HT-29 (cell line): ENCODE measurements at places on chromosomes 5 and 9.
A peak's percentile ranks its signal among the peaks of the same experiment; 100 is the strongest.

GRCh38 chr5:177094224-177095087 is 7.7 kb downstream of the FGFR4 start:
- DNase-seq = no peak

DNA sequence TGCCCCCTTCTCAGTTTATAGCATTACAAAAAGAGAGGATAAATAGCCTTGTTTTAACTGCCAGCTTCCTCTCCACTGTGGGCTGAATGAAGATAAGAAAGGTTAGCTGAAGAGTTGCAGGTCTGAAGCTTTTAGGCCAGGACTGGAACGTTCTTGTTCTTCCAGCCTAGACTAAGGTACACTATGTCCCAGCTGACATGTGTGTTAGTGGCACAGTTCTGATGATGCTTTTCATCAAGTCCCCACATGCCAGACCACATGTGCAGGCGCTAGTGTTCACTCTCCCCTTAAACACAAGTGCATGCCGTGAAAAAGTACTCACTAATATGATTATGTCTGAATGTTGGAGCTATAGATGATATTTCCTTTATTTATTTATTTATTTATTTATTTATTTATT is 40.7 kb downstream of the STXBP1 start:
- DNase-seq = no peak

DNA sequence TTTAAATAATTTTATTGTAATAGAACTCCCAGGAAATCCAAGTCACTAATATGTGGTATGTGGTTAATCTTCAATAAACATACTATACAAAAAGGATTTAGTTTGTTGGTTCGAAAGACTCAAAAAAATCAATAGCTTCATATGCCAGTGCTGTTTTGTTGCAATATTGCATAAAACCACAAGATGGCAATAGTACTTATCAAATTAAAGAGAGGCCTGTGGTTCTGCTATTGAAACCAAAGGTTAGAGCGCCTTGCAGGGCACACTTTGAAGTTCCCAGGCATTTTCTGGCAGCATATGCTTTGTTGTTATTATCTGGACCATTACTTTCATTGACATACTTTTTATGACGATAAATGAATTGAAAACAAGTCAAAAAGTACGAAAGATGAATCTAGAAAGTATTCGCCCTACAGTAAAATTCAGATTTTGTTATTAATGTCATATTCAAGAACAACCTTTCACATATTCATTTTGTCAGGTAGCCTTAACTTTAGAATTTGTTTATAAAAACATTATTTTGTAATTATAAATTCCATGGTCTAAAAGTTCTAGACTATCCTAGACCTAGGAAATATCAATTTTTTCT is 316.3 kb downstream of the MCTP1 start:
- peak; percentile 83 for DNase-seq

DNA sequence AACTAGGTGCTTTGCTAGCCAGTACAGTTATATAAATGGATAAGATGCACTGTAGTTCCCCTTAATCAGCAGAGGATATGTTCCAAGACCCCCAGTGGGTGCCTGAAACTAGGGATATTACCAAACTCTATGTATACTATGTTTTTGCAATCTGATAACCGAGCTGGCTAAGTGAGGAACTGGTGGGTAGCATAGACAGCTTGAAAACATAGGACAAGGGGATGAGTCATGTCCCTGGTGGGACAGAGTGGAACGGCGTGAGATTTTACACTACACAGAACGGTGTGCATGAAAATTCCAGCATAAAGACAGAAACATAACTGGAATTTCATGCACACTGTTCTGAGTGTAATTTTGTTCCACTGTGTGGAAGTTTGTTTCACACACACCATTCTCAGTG is 86.9 kb downstream of the BASP1 start:
- no peak for DNase-seq
